Stimulated activated CD4-positive, alpha-beta T cell treated with anti-CD3 and anti-CD28 coated beads, TNF-alpha, amount 100 ng/mL, for 24 hours (primary cell): ENCODE measurements at places on chromosomes 11 and 22.

DNA sequence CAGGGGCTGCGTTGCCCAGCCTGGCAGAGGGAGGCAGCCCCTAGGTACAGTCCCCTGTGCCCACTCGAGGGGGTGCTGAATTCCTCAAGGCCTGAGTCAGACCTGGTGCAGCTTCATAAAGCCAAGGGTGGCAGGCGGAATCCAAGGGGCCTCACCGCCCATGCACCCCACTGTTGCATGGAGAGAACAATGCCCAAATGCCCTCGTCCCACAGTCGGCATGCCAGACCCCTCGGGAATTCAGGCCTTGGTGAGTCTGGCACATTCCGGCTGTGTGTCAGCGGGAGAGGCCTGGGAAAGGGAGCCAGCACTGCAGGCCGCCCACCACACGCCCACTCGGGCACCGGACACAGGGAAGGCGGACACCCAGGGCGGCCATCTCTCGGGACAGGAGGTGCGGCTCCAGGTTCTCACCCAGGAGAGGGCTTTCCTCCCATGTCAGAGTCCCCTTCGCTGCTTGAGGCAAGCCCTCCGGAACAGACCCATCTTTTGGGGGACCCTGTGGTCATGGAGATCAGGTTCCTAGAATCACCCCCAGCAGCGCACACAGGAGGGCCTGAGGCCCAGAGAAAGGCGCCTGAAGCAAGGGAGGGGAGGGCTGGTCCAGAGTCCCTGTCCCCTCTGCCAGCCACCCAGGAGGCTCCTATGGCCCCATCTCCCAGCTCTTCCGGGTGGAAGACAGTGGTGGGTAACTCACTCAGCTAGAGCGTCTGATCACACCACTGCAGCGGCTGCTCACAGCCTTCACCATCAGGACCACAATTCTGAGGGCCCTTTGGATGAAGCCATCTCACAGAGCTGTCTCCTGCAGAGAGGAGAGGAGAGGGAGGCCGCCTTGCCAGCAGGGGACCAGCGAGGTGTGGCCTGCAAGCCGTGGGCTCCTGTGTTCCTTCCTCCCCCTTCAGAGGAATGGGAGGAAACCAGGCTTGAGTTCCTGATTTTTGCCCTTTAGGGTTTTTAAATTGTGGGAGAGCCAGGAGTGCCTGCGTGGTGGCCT, 31.6 kb upstream of the KCNQ1OT1 start:
- DNase-seq, result no peak

DNA sequence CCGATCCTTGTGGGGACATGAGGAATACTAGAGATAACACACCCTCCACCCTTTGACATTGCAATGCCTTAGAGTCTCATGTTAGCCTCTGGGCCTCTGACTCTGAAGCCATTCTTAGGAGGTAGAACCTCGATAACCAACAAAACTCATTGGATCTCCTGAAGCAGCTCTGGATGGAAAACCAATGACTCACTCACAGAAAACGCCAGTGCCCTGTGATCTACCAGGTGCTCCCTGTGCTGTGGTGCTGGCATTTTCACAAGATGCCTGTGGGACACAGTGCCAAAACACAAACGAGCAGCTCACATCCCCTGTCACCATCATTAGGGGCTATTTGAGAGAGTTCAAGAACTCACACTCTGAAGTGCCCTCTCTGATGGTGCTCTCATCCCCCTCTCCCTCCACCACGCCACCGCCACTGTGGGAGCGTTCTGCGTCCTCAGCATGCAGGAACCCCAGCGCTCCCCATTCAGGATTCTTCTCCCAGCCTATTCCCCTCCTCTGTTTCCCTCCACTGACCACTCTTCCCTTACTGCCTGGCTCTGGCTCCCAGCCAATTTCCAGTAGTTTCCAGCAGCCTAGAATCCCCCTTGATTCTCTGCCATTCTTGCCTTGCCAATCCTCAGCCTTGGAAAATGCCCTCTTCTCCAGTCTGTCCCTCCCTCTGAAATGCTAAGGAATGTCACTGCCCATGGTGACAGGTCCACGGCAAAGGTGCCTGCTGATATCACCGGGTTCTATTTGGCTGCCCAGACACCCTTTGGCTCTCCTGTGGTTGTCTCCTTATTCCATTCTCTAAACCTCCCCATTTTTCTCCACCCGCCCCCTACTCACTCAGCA, 4.7 kb upstream of the POLD4 start:
- no peak for DNase-seq

DNA sequence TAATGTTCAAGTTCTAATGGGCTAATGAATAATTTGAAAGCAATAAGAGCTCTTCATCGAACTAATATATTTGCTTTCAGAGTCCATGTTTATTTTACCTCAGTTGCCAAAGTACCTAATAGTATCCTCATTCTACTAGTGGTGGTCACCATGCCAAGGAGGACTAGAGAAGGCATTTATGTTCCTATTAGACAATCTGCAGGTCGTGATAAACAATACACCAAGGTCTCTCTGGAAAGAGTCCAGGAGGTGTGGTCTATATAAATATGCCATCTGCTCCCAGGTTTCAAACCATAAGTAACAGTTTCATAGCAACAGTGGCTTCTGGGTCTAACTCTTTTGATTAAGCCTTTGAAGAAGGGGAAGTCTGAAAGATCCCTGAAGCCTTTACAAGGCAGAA, 42.9 kb downstream of the ARFGAP3 start:
- DNase-seq, result no peak

- DNase-seq, result no peak
Observed at GRCh38 chr22:45338795-45339194, 29.1 kb downstream of the FAM118A start.

- no peak for DNase-seq
Observed at GRCh38 chr11:43962383-43963278, 20.2 kb downstream of the C11orf96 start.

GRCh38 chr22:21446128-21446826, 20.9 kb upstream of the TMEM191C start:
- DNase-seq, result no peak

DNA sequence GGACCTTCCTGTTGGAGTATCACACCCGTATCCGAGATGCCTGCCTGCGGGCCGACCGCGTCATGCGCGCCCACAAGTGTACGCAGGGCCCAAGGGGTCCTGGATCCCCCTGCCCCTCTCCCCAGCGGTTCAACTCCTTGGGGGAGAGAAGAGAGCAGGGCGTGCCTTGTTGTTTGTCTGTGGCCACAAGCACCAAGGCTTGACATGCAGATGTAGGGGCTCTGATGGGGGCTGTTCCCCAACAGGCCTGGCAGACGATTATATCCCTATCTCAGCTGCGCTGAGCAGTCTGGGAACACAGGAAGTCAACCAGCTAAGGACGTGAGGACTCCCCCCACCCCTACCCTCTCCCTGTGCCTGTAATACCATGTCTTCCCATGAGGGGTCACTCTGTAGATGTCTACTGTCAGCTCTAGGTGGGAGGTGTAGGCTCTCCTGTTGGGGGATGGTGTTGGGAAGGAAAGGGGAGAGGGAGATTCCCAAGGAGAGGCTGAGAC, 6.8 kb downstream of the CFL1 start:
- DNase-seq, result no peak

- DNase-seq, result no peak
Observed at GRCh38 chr11:107392611-107393010, 65.0 kb downstream of the CWF19L2 start.

GRCh38 chr11:26767060-26767459, 45.2 kb upstream of the SLC5A12 start:
- no peak for DNase-seq

GRCh38 chr11:34349882-34350281, 7.9 kb downstream of the ABTB2 start:
- no peak for DNase-seq

GRCh38 chr22:47297261-47298016, 535.0 kb downstream of the TBC1D22A start:
- DNase-seq, result no peak

GRCh38 chr11:69674267-69674885, 777 bp downstream of the LTO1 start:
- DNase-seq, result no peak

DNA sequence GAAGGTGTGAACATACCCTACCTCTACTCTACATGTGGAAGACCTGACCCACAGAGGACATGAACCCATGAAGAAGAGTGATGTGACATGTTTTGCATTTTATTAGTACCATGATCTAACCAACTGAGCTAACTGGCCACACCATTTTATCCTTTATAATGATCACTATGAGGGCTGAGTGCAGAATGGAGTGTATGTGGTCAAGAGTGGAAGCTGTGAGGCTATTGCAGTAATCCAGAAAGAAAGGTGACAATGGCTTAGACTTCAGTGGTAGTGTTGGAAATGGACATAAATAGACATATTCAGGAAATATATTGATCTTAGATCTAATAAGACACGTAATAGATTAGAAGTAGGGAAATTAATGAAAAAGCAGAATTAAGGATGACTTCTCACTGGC, 3.8 kb downstream of the SRSF8 start:
- DNase-seq, result no peak

DNA sequence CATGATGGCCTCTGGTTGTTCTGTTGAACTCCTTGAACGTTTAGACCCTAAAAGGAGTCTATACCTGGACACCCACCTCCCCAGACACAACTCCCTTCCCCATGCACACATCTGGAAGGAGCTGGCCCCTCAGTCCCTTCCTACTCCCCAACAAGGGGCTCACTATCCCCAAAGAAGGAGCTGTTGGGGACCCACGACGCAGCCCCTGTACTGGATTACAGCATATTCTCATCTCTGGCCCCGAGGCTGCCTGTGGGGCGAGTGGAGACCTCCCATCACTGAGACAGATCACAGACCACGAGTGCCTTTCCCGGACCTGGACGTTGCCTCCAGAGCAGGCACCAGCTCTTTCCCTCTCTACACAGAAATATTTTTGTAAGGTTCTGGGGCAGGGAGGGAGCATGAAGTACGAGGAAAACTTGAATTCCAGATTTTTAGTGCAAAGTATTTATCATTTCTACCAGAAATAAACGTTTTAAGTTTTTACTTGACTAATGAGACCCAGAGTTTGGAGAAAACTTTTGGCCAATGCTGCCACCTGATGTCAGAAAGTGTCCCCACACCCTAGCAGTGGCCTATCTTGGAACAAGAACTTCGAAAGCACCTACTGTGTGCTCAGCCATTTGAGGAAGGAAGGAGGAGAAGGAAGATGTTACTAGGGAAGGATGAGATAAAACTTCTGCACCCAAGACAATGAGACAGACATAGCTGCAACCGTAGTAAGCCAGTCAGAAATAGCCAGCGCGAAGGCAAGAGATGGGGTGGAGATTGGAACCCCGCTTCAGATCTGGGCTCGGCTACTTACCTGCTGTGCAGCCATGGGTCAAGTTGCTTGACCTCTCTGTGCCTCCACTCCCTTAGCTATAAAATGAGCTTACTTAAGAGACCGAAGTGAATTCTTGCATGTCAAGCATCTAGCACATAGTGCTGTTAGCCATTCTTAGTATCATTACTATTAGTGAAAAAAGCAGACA, 10.2 kb upstream of the POU2F3 start:
- DNase-seq, result no peak

GRCh38 chr11:59172345-59173079, 580 bp downstream of the DTX4 start:
- DNase-seq, result no peak

GRCh38 chr11:29448246-29448877, 568.5 kb downstream of the KCNA4 start:
- no peak for DNase-seq

DNA sequence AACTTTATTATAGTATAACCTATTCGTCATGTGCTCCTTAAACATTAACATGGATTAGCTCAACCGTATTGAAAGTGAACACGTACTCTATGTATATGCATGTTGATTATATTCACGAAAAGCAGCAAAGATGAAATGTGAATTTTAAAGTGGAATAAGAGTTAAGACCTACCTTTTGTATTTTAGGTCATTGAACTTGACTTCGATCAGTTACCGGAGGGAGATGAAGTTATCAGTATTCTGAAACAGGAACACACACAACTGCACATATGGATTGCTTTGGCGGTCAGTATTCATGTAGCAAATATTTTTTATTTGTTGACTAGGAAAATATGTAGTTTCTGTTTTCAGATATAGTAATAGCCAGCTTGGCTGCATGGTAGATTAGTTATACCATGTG, 1.4 kb downstream of the CTR9 start:
- no peak for DNase-seq

- no peak for DNase-seq
Observed at GRCh38 chr11:110478410-110478809, 48.7 kb downstream of the FDX1 start.

DNA sequence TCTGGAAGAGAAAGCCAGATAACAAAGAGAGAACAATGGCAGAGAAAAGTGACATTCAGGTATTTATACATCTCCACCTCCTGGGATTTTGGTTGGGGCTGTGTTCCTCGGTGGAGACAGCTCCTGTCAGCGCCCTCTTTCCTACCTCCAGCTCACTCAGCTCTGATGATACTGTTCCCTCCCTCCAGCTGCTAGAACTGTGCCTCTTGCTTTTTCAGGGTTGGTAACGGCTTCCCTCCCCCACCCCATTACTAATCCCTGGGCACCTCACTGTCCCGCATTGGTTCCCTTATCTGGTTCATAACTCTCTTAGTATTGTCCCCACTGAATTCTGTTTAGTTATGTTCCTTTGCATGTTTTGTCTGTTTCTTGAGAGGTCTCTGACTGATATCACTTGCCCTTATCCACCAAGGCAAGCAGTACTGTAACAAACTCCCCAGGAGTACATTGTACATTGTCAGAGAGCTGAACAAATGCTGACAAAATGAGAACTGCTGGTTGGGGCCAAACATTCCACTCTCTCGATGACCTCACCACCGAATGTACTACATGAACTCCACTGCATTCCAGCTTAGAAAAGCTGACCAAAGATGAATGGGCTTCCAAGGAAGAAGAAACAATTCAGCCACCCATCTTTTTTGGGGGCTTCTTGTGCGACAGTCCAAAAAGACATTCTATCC, 5.7 kb upstream of the FBXO3 start:
- no peak for DNase-seq

DNA sequence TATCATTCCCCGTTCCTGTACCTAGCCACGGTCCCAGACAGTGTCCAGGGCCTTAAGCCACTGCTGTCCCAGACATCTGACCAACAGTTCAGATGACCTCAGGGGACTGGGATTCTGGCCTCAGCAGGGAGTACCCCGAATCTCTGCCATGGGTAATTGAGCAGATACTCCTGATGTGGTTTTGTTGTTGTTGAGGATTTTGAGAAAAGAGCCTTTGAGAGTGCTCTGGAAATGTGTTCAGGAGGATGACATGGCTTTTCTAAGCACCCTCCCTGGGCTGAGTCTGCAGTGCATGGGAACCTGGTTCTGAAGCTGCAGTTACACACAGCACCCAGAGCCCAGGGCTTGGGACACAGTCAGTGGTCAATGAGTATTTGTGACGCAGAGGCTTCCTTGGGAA, 30.4 kb downstream of the ADAMTS15 start:
- DNase-seq, result no peak

- DNase-seq, result no peak
Observed at GRCh38 chr11:122229078-122229477, 113.1 kb upstream of the BLID start.

GRCh38 chr22:17742527-17742902, 31.8 kb downstream of the BID start:
- peak; percentile 69 for DNase-seq

DNA sequence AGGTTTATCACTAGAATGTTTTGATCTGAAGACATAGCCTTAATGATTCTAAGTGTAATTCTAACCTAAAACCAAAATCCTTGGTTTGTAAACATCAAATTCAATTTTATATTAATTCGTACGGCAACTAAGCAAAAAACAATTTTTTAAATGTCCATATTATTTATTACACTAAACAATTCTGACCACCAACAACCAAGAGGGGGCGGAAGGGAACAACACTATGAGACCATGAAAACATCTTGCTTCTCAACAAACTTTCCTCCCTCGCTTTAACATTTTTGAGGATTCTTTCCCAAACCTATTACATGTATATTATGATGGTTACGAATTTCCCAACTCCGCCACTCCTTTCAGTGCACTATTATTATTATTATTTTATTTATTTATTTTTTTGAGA, 6.5 kb upstream of the UCP2 start:
- no peak for DNase-seq
